ENCODE measurements at places on chromosomes 12 and 14.

DNA sequence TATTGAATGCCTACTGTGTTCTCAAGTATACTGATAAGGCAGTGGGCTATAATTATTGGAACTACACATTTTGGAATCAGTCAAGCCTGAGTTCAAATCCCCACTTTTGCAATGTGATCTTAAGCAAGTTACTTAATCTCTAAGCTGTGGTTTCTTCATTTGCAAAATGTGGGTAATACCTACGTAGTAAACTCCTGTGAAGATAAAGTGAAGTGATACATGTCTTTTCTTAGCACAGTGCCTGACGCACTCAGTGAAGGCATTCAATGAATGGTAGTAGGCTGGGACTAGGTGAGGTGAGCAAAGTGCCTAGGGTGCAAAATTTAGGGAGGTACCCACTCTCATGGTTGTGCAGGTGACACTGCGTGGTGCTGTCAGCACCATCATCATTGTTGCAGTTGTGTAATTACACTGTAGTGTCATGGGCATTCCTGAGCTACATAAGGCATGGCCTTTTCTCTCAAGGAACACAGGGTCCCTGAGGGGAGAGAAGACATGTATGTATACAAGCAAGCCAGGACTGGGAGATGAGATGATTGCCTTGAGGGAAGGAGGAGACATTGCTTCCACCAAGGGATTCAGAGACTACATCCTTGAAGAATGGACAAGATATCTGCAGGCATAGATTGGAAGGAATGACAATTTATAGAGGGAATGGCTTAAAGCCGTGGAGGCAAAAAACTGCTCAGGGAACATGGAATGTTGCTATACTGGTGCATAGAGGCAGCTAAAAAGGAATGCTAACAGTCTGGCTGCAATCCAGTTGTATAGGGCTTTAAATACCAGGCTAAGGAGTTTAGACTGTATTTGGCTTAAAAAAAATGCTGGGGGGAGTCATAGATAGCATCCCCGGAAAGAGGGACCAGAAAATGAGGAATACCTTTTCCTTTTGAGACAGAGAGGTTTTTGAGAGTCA, 129.2 kb upstream of the ARHGAP5 start:
- DNase-seq: no peak

DNA sequence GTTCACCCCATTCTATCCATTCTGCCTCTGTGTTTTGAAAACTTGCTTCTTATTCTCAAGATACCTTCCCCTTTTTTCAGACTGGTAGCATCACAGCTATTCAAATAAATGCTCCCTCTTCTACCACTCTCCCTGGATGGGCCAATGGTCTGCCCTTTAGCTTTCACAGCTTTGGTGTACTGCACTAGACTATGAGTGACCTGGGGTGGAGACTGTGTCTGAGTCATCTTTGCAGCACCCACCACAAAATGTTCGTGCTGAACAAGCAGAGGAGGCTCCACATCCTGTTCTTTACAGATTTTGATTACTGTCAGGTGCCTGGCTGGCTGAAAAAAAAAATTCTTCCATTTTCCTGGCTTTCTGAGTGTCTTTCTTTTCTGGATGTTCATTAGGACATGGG, 1104.1 kb upstream of the TMEM132C start:
- DNase-seq: no peak

GRCh38 chr12:55830601-55831446, 1.4 kb upstream of the DNAJC14 start:
- no peak for DNase-seq

GRCh38 chr14:102908766-102909455, 13.6 kb upstream of the AMN start:
- no peak for DNase-seq

- no peak for DNase-seq
These were observed 165.9 kb upstream of the ATF7IP start for GRCh38 chr12:14199455-14200198.

Measured in amniotic stem cell (primary cell).